Stimulated activated CD4-positive, alpha-beta T cell treated with anti-CD3 and anti-CD28 coated beads, Interleukin-15, amount 100 ng/mL, for 1 hour (primary cell): ENCODE measurements at places on chromosomes 4 and X.
A peak's percentile ranks its signal among the peaks of the same experiment; 100 is the strongest.

GRCh38 chr4:165060938-165061337, 7.3 kb downstream of the TRIM75 start:
- no peak for DNase-seq

DNA sequence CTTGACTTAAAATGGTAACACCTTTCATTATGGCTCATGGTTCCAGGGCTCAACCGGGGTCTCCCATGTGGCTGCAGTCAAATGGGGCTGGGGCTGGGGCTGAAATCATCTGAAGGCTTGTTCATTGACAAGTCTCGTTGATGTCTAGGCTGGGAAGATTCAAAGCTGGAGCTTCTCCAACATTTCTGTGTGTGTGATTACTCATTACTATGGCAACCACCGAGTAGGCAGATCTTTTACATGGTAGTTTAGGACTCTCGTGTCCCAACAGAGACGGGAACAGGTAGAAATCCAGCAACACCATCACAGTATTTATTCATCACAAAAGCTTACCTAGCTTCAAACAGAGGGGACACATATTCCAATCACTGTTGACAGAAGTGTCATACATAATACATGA, 7.8 kb downstream of the YTHDC1 start:
- no peak for DNase-seq

- DNase-seq = peak; percentile 12
Measured at GRCh38 chr4:40149960-40150385, 46.9 kb upstream of the RHOH start.

GRCh38 chr4:145939441-145939750, 773 bp upstream of the ZNF827 start:
- no peak for DNase-seq

DNA sequence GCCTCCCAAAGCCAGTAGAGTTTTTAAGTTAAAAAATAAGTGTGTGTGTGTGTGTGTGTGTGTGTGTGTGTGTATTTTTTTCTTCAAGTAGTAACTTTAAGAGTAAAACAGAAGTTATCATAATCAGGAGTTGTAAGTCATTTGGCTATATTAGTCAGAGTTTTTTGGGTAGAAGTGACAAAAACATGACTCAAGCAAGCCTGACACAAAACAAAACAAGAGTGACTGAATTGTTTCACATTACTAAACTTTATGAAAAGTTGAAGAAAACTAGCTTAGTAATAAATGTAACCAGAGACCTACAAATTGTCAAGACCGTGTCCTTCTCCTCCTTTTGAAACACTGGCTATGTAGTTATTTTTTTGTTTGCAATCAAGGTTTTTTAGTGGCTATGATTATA, 738.0 kb upstream of the PITX2 start:
- no peak for DNase-seq

DNA sequence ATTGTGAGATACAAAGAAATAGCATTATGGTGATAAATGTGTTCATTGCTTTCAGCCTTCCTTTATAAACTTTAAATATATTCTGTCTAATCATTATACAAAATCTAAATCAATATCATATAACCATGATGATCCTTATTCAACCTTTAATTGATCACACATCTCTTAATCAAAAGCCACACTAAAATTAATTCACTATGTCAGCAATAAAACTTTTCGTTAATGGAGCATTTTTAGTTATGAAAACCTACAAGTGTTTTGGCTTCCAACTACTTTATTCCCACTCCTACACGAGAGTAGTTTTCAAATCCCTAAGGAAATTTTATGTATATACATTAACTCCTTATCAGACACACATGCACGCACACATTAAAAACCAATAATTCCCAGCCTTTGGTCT, 530.2 kb downstream of the KCTD8 start:
- DNase-seq = no peak

DNA sequence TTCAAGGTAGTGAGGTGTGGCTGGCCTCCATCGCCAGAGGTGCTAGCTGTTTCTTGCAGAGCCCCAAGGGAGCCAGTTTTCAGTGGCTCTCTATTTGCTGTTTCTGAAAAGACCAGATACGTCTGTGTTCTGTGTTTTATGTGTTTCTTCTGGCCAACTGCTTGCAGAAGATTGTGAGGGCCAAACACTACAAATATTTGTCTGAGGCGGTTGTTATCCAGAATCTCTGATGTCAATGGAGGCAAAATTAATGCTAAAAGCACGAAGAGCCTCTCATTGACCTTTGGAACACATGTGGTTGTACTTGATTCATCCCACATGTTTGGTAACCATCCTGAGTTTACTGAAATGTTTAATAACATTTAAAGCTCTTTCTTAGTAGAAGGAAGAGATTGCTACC, 113.9 kb downstream of the CT47B1 start:
- DNase-seq = no peak

GRCh38 chr4:140893939-140894338, 137.8 kb upstream of the TBC1D9 start:
- no peak for DNase-seq

- DNase-seq = no peak
Measured at GRCh38 chrX:154019061-154019621, 561 bp downstream of the IRAK1 start.

DNA sequence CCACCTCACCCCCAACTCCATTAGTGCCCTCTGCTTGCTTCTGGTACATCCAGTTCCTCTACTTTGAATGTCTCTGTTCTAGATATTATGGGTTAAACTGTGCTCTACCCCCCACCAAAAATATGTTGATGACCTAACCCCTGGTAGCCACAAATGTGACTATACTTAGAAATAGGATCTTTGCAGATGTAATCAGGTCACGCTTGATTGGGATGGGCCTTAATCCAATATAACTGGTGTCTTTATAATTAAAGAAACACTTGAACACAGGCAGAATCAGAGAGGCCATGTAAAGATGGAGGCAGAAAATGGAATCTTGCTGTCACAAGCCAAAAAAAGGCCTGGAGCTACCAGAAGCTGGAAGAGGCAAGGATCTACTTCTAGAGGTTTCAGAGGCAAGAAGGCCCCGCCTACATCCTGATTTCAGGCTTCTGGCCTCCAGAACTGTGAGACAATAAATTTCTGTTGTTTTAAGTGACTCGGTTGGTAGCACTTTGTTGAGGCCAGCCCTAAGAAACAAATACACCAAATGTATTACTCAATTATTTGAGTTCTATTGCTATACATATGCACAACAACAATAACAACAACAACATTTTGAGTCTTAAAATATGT, 220.0 kb downstream of the PPP3CA start:
- DNase-seq = no peak

GRCh38 chr4:24056289-24056688, 166.4 kb upstream of the PPARGC1A start:
- no peak for DNase-seq

GRCh38 chrX:80423744-80424143, 3.5 kb downstream of the TENT5D start:
- DNase-seq = no peak

DNA sequence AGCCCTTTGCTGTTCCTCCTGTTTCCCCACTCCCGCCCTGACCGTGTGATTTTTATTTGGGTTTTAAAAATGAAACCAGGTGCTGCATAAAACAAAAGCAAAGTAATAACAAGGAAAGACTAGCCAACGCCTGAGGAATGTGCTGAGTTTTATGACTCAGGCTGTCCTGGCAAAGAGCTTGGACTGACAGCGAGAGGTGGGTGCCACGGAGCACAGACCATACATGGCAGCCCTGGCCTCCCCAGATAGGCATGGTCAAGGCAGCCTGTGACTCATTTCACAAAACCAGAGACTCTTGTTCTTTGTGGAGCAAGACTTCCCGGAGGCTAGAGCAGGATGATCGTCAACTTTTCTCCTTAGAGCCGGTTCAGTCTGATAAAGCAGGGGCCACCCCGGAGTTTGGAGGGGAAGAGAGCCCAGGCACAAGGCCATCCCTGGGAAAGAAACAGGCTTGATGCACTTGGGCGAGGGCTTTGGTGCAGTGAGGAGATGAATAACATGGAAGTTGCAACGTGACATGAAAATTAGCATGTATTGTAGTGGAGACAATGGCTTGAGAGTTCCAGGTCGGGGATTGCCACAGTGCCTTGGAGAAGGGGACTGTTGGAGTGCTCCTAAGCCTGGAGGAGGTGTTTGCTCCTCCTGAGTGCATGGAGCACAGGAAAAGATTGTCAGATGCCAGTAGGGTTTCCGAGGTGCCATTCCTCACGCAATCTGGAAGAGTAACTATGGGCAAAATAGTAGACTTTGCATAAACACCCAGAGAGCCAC, 54.8 kb downstream of the C4orf51 start:
- DNase-seq = no peak

DNA sequence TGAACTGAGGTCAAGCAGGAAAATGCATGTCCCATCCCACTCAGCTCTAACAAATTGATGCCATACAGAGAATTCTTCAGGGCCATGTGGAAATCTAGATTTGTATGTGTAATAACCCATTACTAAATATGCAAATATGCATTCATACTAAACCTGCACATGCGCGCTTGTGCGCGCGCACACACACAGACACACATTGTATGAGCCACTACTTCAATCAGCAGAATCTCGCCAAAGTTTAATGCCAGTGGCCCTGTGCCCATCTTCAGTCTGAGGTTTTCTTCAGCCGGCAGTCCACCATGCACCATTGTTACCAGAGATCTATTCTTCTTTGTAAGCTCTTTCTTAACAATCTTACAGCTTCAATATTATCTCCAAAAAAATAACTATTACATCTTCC, 276.4 kb downstream of the PDGFC start:
- DNase-seq = no peak

- no peak for DNase-seq
Measured at GRCh38 chrX:28205905-28206304, 224.7 kb upstream of the DCAF8L1 start.

- DNase-seq = no peak
Measured at GRCh38 chr4:171636606-171637005, 176.6 kb upstream of the GALNTL6 start.

DNA sequence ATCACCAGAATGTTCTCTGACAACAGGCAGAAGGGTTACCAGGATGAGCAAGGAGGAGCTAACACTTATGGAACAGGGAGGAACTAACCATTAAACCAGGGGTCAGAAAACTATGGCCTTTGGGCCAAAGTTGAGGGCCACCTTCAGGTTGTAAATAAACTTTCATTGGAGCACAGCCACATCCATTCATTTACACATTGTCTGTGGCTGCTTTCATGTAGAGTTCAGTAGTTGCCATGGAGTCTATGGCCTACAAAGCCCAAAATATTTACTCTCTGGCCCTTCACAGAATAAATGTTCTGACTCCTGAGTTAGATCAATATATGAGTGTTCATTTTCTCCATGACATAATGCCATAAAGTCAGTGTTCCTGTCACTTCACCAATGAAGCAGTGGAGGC, 13.2 kb upstream of the HCCS start:
- no peak for DNase-seq

- DNase-seq = peak; percentile 40
Measured at GRCh38 chr4:146243141-146243882, 29.0 kb downstream of the REELD1 start.

- DNase-seq = no peak
Measured at GRCh38 chrX:78329486-78329885, 2.1 kb upstream of the CYSLTR1 start.

GRCh38 chrX:100979881-100980607, 10.5 kb downstream of the ARL13A start:
- no peak for DNase-seq

DNA sequence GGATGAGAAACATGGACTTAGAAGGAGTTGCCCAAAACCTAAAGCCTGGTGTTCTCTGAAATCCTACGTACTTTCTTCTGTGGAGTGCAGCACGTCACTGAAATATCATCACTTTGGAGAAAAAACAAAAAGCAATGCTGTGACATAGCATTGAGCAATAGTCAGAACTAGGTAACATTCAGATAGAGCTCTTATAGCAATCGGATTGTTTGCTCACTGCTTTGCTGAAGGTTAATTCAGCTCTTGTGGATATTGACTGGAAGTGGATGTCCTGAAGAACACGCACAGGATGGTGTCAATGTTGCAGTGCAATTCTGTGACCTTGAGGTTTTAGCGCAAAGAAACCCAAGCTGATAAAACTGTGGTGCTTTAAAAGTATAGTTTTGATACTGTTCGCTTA, 114.2 kb upstream of the GRXCR1 start:
- no peak for DNase-seq

GRCh38 chrX:153657161-153657560, 10.2 kb downstream of the DUSP9 start:
- DNase-seq = no peak

- DNase-seq = no peak
Measured at GRCh38 chrX:154046940-154047610, 27.4 kb upstream of the IRAK1 start.

DNA sequence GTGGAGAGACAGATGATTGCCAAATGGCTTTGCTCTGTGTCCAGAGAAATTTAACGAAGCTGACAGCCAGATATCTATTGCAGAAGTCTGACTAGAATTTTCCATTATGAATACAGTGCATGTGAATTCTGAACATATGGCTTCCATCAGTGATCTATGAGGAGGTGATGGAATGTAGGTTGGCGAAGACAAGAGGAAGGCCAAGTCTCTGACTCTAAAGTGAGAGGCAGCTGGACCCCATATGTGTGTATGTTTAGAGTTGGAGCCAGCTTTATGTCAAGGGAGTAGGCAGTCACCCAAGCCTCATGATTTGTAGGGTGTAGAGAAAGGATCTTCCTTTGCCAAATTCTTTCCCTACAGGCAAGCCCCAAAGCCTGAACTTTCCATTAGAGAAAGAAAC, 76.2 kb upstream of the TEX13D start:
- DNase-seq = no peak

DNA sequence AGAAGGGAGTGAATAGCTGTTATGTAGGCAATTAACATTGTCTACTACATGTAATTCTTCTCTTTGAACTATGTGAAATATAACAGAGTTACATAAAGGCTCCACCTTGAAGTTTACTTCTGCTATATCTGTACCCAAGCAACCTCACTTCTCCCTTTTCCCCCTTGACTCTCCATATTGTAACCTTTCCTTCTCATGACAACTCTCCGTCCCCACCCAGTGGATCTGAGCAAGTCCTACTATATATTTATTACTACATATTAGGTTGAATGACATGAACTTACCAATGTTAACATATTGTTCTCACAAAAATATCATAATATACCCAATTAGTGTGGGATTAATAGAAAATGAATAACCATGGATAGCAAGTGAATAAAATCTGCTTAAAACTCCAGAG, 93.2 kb upstream of the ATP8A1 start:
- DNase-seq = no peak

DNA sequence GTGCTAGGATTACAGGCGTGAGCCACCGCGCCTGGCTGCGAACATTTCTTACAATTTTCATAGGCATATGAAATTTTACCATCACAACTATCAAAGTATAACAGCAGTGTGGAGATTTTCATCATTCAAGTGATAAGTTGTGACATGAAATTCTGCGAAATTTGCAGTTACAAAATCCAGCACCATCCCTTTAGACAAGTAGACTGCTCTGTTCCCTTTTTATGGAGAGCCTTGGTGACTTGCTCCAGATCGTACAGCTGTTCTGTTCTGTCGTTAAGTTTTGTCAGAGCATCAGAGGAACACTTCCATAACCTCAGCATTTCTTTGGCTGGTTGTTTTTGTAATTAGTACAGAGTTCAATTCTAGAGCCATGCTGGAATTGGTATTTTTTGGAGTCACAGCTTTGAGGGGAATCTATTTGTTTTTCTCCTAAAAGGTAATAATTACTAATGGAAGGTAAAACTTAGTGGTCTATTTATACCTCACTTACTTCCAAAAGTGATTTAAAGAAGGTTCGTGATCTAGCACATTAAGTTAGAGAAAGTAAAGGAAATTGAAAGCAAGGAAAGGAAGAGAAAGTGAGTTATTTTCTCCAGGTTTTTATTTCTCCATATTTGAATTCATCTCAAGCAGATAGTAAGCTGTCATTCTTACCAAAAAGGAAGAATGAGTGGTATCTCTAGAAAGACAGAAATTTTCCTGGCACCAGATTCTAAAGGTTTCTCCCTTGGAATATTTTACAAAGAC, 22.1 kb downstream of the ZRSR2 start:
- DNase-seq = no peak
